CMK (cell line): ENCODE measurements at places on chromosomes 12 and 14.

DNA sequence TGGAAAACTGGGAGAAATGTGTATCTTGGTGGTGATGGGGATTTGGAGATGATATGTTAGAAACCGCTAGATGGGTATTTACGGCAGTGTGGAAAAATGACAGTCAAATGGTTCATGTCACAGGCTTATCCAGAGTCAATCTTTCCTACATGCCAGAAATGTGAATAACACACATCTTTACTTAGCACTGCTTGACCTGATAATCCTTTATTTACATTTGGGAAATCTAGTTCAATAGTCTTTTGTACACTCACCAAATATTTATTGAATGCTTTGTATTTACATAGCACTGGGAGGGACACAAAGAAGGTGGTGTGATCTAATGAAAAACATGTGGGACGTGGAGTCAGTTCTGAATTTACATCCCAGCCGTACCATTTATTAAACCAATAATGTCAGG is 208.2 kb downstream of the DIO2 start:
- no peak for DNase-seq

GRCh38 chr14:99253890-99254289 is 18.1 kb downstream of the BCL11B start:
- no peak for DNase-seq

DNA sequence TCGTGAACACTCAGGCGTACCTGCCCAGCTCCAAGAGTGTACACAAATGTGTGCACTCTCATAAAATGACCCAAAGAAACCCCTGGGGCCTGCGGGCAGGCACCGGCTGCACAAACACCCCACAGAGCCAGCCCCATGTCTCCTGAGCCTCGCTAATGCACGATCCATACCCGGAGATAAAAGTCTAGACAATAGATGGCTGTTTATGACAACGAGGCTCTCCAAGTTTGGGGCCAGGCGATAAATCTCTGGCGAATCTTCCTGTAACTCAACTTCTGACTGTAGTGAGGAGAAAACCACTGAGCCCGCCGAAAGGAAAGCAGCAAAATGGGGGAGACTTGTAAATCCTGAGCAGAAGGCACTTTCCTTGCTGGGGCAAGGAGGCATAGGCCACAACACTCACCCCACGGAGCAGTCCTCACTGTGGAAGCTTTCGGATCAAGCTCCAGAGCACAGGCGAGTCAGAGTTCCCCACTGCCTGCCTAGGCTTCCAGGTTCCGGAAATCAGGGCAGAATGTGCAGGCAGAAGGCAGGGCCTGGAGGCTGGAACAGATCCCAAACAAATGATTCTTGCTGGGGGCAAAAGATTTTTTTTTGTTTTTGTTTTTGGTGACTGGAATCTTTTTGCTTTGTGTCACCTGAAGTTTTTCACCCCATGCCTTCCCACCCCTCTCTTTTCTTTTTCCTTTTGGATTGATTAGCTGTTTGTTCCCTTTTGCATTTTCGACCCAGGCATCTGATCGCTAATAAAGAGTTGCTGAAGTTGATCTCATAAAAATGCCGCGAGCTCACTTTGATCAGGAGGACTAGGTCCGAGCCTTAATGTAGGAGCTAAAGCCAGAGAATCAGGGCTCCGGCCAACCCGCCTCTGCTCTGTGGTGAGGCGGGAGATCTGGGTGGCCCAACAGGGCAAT is 4.5 kb upstream of the HOXC11 start:
- DNase-seq, result no peak

DNA sequence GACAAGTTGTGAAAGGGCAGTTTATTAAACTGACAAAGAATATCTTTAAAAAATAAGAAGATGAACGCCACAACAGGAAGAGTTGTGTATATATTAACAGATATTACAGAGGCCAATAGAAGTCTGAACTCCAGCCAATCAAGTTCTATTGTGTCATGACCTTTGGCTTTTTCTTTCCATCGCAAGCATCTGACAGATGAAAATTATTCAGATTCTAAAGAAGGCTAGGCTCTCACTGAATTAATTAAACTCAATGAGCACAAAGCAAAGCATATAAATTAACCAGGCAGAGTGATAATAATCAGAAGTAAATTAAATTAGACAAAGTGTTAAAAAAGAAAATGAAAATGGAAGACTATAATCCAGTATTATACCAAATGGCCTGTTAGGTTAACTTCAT is 62.0 kb upstream of the PYGL start:
- DNase-seq, result no peak

GRCh38 chr12:18158774-18159557 is 69.0 kb upstream of the RERGL start:
- DNase-seq, result peak; percentile 11

GRCh38 chr12:53999559-54000115 is 324 bp upstream of the HOXC9 start:
- DNase-seq, result no peak

DNA sequence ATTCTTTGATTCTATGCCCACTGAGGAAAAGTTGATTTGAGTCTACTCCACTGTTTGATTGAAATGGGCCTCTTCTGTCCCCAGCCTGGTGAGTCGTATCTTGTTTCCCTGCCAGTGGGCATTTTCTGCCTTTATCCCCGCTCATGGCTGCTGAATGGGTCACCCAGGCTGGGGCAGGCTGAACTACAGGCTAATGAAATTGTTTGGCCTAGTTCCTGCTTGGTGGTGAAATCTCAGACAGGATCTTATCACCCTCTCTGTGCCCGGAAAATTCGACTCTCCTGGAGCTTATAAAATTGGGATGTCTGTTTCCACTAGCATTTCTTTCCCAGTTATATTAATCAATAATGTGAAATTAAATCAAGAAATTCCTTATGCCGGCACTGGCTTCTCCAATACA is 65.0 kb downstream of the CHST11 start:
- DNase-seq, result no peak

DNA sequence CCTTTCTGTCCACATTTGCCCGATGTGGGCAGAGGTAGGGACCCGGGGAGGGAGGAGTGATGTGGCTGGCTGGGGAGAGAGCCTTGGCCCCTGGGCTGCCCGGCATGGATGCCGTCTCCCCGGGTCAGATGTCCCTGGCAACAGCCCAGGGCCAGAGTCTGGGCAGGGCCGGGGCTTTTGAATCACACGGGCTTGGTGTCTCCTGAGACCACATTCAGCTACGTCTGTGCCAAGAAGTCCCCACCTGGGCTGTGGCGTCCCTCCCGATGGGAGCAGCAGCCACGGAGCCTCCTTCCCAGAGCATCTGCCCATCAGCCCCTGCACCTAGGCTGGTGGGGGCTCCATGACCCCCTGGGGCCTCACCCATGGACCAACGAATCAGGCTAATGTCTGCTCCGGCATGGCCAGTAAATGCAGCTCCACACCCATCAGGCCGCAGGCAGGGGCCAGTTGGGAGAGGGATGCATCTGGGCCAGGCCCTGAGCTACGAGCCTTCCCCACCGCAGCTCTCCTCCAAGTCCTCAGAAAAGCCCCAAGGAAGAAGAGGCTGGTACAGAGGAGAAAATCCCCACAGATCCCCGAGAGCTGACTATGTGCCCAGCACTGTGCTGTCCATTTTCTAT is 109.4 kb downstream of the RFLNA start:
- no peak for DNase-seq

DNA sequence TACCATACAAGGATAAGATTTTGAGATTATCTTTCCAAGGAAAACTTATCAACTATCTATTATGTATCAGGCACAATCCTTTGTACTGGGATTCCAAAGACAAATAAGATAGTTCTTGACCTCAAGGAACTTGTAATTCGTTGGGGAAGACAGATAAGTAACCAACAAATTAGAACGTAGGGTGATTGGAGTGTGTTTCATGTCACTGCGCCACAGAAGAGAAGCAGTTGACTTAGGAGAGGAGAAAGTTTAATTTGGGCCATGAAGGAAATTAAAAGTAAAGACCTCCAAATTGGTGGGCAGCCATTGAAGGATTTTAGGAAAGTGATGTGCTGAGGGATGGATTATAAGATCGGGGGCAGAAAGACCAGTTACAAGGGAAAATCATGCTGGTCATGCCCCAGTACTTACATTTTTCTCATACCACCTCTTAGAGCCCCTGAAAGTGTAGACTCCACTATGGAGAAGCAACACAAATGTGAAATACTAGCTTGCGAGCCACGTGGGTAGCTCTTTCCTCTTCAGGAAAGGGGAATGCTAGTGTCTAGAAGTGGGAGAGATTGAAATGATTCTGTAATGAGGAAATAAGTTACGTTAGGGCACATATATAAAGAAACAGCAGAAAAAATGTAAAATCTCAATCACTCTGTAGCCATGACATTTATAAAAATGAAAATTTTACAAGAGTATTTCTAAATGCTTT is 148.7 kb downstream of the ETV6 start:
- peak; percentile 54 for DNase-seq

DNA sequence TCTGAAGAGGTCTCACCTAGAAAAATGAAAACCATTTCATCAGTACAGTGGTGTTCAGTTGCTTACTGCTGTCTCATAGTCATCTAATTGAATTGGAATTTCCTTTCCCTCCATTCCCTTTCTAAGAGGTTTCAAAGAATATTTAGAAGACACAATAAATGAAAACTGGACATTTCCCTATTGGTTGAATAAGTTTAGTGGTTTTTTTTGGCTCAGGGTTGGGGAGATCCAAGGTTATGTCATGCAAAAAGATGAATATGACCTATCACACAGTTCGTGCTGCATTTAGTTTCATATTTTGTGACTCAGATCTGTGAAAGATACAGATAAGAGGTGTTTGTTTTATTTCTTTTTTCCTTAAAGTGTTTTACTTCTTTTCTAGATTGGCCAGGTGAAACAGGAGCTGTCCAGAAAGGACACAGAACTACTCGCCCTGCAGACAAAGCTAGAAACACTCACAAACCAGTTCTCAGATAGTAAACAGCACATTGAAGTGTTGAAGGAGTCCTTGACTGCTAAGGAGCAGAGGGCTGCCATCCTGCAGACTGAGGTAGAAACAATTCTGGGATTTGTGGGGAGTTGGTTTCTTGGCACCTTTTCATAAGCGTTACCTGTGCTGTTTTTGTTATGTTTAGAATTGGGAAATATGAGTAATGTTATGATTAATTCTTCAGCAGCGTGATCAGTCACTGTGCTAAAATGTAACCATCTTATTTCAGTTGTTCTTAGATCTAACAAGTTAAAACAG is 124.6 kb downstream of the ERC1 start:
- no peak for DNase-seq

- no peak for DNase-seq
These were observed 119.7 kb upstream of the MED13L start for GRCh38 chr12:116397148-116397547.

DNA sequence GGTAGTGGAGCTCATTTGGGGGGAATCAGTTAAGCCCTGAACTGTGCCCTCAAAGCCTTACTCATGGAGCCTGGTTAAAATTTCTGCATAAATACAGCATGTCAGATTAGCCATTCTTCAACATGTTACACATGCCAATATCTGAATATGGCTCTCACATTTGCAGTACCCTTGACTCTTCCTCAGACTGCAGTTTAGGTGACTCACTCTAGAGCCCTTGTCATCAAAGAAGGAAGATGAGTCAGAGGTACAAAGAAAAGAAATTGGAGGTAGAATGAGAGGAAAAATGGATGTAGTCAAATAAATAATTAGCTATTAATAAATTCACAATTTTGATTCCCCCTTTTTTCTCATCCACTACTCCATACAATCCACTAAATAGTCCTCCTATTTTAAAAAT is 23.6 kb upstream of the OR4K2 start:
- no peak for DNase-seq

GRCh38 chr14:58238252-58239243 is 6.1 kb upstream of the PSMA3 start:
- DNase-seq, result no peak

- no peak for DNase-seq
These were observed 36.7 kb downstream of the SAV1 start for GRCh38 chr14:50631408-50631821.

- peak; percentile 41 for DNase-seq
These were observed 61.2 kb downstream of the FBXL14 start for GRCh38 chr12:1533205-1533601.

GRCh38 chr14:51993285-51993920 is 4.1 kb downstream of the RTRAF start:
- no peak for DNase-seq

DNA sequence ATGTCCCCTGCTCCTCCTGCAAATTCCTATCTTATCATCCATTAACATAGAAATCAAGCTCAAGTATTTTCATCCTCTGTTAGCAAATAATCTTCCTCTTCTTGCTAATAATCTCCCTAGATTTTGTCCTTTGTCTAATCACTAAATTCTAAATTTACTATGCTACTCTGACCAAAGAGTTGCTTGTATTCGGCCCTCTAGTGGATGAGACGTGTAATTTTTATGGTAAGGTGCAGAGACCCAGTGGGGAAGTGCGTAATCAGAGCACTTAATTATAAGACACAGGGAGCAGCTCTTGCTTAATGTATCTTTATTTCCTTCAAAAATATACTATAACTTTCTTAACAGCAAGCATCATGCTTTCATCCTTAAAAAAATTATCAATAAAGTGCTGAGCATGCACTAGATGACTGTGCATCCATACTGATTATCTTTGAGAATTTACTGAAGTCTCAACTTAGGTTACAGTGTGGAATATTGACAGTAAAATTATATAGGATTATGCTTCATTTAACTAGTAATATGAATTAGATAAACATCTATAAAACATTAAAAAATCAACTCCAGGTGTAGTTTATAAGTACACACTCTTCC is 212.6 kb downstream of the SLC16A7 start:
- peak; percentile 12 for DNase-seq

GRCh38 chr14:32075672-32076277 is 1.3 kb upstream of the ARHGAP5 start:
- DNase-seq, result no peak

GRCh38 chr14:79924551-79924950 is 286.8 kb downstream of the DIO2 start:
- DNase-seq, result no peak

- no peak for DNase-seq
These were observed 422.1 kb downstream of the AACS start for GRCh38 chr12:125487336-125487735.

DNA sequence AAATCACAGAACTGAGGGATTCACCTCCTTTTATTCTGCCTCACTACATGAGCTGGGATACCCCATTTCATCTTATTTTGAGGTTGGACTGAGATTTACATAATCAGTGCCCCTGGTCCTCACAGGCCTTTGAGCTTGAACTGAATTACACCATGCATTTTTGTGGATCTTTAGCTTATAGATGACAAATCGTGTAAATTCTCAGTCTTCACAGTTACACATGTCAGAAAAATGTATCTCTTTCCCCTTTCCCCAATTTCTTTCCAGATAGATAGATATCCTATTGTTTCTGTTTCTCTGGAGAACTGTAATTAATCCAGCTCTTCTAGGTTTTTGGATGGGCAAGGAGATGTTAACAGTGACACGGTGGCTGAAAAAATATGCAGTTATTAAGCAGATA is 1778.9 kb upstream of the SEL1L start:
- no peak for DNase-seq

DNA sequence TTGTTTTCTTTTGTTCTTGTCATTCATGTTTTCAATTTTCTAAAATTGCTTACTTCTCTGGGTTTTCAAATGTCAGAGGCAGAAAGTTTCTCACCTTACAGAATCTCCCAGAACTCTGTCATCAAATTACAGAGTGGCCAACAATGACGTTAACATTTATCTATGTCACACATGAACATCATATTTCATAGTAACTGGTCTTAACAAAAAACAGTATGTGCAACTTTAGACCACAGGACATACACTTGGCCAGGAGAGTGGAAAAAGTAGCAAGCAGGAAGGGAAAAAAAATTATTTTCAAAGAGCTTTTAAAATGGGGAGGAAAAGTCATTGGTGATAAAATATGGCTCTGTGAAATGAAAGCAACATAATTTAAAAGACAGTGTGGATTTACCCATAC is 426.5 kb downstream of the MED13L start:
- DNase-seq, result no peak

GRCh38 chr12:63006536-63006935 is 71.6 kb upstream of the PPM1H start:
- DNase-seq, result no peak

GRCh38 chr12:3464561-3464960 is 26.4 kb upstream of the PRMT8 start:
- no peak for DNase-seq
